ENCODE measurements at places on chromosomes 3 and 15. TPM values are rescaled to one million over a fixed set of nuclear protein-coding genes. Genes with fewer than 3 reads are reported as not detected.
A peak's percentile ranks its signal among the peaks of the same experiment; 100 is the strongest.

- H3K27me3 ChIP-seq = no peaks in the 10 kb centered on the region
- no peak for DNase-seq
- H3K4me1 ChIP-seq = no peaks in the 10 kb centered on the region
Measured at GRCh38 chr15:38154837-38155236, 97.8 kb upstream of the SPRED1 start.

DNA sequence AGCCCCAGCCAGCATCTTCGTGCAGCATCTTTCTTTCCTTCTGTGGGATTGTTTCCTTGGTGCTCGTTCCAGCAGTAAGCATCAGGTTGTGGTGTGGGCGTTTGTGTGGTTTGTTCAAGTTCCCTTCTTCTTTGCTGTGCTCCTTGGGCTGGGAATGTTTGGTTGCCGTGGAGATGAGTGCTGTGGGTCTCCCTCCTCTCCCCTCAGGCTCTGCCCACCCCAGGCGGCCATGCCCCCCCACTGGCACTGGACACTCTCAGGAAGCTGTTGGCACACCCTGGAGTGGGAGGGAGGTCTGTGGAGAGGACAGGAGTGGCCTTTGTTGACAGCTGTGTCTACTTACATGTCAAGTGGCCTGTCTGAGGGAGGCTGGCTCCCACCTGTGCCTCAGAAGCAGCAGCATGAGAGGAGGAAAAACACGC is 46.5 kb upstream of the SACM1L start:
- DNase-seq = no peak

GRCh38 chr3:28576614-28577200 is 228.1 kb upstream of the AZI2 start:
- H3K27ac ChIP-seq = peak overlapping the region; percentile 34
- H3K27me3 ChIP-seq = peaks cover 70% of the 10 kb centered on the region
- DNase-seq = no peak
- H3K4me3 ChIP-seq = peak overlapping the region; percentile 50
- H3K4me1 ChIP-seq = peaks cover 6% of the 10 kb centered on the region
- H3K36me3 ChIP-seq = no peaks in the 10 kb centered on the region

DNA sequence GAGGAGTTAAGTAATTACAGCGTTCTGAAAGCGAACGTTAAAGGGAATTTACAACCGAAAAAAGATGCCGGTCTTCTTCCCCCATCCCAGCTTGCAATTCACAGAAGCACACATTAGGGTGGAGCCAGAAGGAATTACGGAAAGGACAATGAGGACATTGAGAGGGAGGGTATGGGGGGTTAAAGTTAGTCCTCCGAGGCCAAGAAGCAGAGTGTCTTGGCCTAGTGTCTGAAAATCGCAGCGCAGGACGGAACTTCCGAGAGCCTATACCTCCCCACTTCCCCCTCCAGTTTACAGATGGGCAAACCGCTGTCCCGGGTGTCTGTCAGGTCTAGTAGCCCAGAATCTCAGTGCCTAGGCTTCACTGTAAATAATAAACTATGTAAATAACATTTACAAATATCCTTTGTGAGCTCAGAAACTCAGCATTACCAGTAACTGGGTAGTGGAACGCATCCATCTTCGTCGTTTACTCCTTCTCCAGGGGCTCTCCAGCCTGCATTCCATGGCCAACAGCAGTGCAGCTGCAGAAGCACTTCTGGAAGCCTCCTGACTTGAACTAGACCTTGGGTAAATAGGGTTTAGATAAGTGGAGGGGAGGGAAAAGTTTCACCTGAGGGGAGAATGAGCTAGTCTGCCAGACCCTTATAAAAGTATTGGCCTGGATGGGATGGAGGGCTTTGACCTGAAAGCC is 922 bp downstream of the ADPRH start:
- DNase-seq = no peak
- H3K36me3 ChIP-seq = no peaks in the 10 kb centered on the region
- peak overlapping the region; percentile 83 for H3K4me3 ChIP-seq
- H3K27me3 ChIP-seq = peaks cover 19% of the 10 kb centered on the region
- H3K4me1 ChIP-seq = peaks cover 9% of the 10 kb centered on the region

GRCh38 chr15:56327721-56328502 is 37.3 kb upstream of the TEX9 start:
- DNase-seq = no peak
- H3K27ac ChIP-seq = no peak overlapping the region
- no peaks in the 10 kb centered on the region for H3K36me3 ChIP-seq
- no peak overlapping the region for H3K4me3 ChIP-seq

DNA sequence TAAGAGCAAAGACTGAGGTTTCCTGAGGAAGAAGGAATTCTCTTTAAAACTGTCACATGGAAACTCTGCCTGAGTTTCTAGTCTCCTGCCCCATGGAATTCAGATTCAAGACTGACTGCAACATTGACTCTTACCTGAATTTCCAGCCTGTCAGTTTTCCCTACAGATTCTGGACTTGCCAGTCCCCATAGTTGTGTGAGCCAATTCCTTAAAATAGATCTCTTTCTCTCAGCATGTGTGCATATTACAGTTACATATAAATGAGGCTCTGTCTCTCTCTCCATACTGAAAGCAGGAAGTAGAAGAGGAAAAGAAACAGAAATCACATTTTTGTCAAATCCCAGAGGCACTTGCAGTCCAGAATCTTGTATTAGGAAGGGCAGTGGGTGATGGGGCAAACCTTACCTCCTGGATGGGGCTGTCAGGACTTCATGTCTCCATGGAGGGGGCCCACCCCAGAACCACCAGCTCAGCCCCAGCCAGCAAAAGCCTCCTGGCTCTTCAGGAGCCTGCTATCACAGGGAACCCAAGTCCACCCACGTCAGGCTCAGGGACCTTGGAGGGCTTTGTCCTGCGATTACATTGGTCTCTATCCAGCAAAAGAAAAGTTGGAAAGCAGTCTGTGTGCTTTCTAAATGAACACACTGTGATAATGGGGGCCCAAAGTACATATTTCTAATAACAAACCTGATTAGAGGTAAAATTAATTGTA is 18.8 kb upstream of the GOLGA8J start:
- no peak for DNase-seq
- H3K27me3 ChIP-seq = no peaks in the 10 kb centered on the region
- H3K27ac ChIP-seq = no peak overlapping the region
- no peaks in the 10 kb centered on the region for H3K36me3 ChIP-seq

DNA sequence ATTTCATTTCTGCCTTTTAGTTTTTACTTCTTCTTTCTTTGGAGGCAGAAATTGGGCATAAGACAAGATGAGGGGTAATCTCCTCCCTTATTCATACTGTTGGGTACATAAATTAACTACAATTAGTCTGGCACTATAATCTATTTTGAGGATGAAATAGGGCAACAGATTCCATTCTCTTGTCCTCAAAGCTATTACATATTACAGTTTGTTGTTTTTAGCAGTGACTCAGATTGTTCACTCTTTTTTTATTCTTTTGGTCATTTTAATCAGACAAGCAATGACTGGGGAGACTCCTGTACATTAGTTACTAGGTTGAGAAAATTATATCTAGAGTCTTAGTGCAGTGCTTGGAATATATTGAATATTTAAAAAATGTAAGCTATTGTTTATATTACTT is 556.0 kb downstream of the OTOL1 start:
- no peak overlapping the region for H3K27ac ChIP-seq
- no peak overlapping the region for H3K4me3 ChIP-seq
- H3K36me3 ChIP-seq = no peaks in the 10 kb centered on the region
- H3K4me1 ChIP-seq = no peaks in the 10 kb centered on the region
- DNase-seq = no peak

DNA sequence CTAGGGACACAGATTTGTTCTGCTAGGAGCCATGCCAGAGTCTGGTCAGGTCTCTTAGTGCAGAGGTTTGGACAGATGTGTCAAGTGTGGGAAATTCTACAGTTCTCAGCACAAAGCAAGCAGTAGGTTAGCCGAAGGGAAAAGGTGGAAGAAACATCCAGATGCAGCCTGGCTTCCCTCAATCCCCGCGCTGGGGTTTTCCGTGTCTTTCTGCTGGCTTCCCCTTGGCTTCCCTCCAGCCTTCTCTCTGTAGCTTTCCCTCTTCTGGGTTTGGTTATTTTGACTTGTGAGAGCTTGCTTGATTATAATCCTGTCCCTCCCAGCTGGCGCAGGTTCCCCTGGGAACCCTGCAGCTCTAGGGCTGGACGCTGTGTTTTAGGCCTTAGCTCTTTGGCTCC is 4.1 kb downstream of the TF start:
- no peaks in the 10 kb centered on the region for H3K4me1 ChIP-seq
- no peak overlapping the region for H3K27ac ChIP-seq
- H3K27me3 ChIP-seq = no peaks in the 10 kb centered on the region
- no peak for DNase-seq

GRCh38 chr15:52783929-52784798 is 6.0 kb downstream of the ONECUT1 start:
- H3K27me3 ChIP-seq = no peaks in the 10 kb centered on the region
- DNase-seq = no peak
- peaks cover 36% of the 10 kb centered on the region for H3K4me1 ChIP-seq
- H3K27ac ChIP-seq = peak overlapping the region; percentile 97

DNA sequence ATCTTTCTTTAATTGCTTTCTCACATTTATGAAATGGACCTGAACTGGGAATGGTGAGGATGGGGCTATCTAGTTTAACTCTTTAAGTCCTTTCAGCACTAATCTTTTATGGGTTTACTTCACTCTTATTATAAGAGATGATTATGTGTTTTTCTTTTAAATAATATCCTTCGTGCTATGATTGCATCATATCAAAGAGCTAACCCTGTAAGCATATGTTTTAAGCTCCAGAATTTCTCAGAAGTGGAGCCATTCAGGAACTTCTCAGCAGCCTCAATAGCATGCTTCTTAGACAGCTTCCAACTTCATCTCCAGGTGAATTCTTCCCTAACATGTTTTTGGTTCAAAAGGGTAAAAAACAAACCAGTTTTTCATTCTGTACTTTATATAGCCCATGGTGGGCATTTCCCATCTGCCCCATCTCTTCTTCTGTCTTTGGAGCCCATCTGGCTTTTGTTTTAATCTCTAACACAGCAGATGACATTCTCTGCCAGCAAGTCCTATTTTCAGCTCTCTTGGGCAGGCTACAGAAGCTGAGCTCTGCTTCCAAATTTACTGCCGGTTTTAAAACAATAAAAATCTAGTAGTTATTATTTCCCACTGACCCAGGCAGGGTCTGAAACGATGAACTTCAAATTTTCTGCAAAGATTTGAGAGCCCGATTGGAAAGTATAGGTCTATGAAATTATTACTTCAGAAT is 26.8 kb upstream of the IL1RAP start:
- no peaks in the 10 kb centered on the region for H3K36me3 ChIP-seq
- H3K4me1 ChIP-seq = peaks cover 9% of the 10 kb centered on the region
- H3K27ac ChIP-seq = no peak overlapping the region
- DNase-seq = no peak

DNA sequence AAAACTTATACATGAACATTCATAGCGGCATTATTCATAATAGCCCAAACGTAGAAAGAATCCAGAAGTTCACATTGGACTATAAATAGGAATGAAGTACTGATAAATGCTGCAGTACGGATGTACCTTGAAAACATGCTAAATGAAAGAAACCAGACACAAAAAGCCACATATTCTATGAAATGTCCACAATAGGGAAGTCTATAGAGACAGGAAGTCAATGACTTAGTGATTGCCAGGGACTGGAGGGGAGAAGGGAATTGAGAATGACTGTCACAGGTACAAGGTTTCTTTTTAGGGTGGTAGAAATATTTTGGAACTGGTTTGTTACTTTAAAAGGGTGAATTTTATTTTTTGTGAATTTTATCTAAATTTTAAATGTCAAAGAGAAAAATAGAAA is 71.4 kb upstream of the SKOR1 start:
- no peak for DNase-seq
- H3K27me3 ChIP-seq = no peaks in the 10 kb centered on the region
- H3K4me1 ChIP-seq = peaks cover 2% of the 10 kb centered on the region
- H3K4me3 ChIP-seq = no peak overlapping the region
- H3K27ac ChIP-seq = no peak overlapping the region
- H3K36me3 ChIP-seq = peaks cover 10% of the 10 kb centered on the region

DNA sequence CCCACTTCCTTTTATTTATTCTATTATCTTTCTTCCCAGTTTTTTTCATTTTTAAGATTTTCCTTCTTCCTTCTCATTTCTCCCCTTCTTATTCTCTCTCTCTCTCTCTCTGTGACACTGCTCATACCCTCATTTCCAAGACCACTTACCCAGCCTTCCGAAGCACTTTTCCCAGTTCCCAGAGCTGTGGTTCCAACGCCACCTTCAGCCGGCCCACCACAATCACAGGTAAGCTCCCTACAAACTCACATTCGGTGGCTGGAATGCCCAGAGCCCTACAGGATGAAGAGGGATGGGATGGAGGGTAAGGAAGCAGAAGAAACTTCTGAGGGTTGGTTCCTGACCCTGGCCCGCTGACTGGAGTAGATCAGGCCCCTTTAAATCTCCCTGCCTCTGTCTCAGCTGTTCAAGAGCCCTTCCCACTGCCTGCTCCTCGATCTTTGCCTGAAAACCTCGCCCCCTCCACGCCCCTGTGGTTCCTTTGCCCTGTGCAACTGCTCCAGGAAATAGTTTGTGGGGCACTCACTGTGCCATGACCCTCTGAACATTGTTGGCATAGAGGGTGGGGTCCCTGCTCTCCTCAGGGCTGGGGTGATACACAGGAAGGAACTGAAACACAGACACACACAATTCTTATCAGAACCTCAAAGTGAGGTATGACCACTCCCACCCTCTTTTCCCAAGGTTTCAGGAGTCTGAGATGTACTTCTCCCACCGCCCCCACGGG is 4.8 kb downstream of the LPCAT4 start:
- H3K27me3 ChIP-seq = no peaks in the 10 kb centered on the region
- H3K27ac ChIP-seq = no peak overlapping the region
- peaks cover 12% of the 10 kb centered on the region for H3K36me3 ChIP-seq
- H3K4me1 ChIP-seq = peaks cover 9% of the 10 kb centered on the region
- no peak for DNase-seq
- no peak overlapping the region for H3K4me3 ChIP-seq

GRCh38 chr3:15438983-15439382 is 11.6 kb downstream of the EAF1 start:
- H3K27me3 ChIP-seq = no peaks in the 10 kb centered on the region
- no peaks in the 10 kb centered on the region for H3K4me1 ChIP-seq
- H3K36me3 ChIP-seq = peaks cover 20% of the 10 kb centered on the region
- H3K27ac ChIP-seq = no peak overlapping the region
- no peak for DNase-seq
- no peak overlapping the region for H3K4me3 ChIP-seq

GRCh38 chr3:47259114-47259513 is 23.5 kb downstream of the KIF9 start:
- DNase-seq = no peak
- peak overlapping the region; percentile 71 for H3K27ac ChIP-seq
- no peak overlapping the region for H3K4me3 ChIP-seq
- H3K36me3 ChIP-seq = no peaks in the 10 kb centered on the region
- H3K4me1 ChIP-seq = peaks cover 7% of the 10 kb centered on the region

Gene VGLL3
- 2.0 TPM for total RNA-seq

Gene LSAMP
- 20.7 TPM for total RNA-seq

Gene UROC1
- not detected for total RNA-seq

Gene WDR49
- 0.91 TPM for total RNA-seq

Gene RLBP1
- not detected for total RNA-seq

Gene EIF2B5
- total RNA-seq = 45.7 TPM

Gene USP19
- 76.2 TPM for total RNA-seq

Gene NUP210
- 78.2 TPM for total RNA-seq

Gene OR5K2
- not detected for total RNA-seq

Gene GABRR3
- total RNA-seq = not detected

Gene IL17RB
- 10.9 TPM for total RNA-seq

Gene DCP1A
- 38.3 TPM for total RNA-seq

Data from progenitor cell of endocrine pancreas (in vitro differentiated cells).